ENCODE measurements at places on chromosomes 12 and 14. TPM values are rescaled to one million over a fixed set of nuclear protein-coding genes. Genes with fewer than 3 reads are reported as not detected.

GRCh38 chr14:26138764-26139445, 458.9 kb downstream of the NOVA1 start:
- H3K4me3 ChIP-seq = no peak overlapping the region
- no peaks in the 10 kb centered on the region for H3K36me3 ChIP-seq
- H3K27me3 ChIP-seq = no peaks in the 10 kb centered on the region
- no peak for DNase-seq
- H3K27ac ChIP-seq = no peak overlapping the region

The SCNN1A gene
- total RNA-seq = 20.3 TPM

DNA sequence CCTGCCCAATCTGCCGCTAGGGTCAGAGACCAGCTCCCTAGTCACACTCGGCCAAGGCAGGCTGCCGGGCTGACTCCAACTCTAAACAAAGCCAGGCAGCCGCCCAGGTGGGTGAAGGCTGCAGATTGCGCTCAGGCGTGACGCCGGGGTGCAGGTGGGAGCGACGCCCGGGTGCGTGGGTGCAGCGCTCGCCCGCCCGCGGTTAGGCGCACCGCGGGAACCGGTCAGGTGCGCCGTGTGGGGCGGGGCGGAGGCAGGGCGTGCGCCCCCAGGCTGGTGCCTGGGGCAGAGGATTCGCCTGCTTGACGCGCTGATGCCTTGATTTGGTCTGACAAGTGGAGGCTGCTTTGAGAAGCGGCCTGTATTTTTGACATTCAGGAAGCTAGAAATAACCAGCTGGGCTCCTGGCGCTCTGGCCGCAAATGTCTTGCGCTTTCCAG, 126.7 kb upstream of the HIF1A start:
- peaks cover 42% of the 10 kb centered on the region for H3K4me1 ChIP-seq
- DNase-seq = no peak
- H3K27me3 ChIP-seq = peaks cover 2% of the 10 kb centered on the region
- H3K27ac ChIP-seq = no peak overlapping the region

The HHIPL1 gene
- 4.7 TPM for total RNA-seq

The ANO2 gene
- total RNA-seq = 7.6 TPM

- no peaks in the 10 kb centered on the region for H3K27me3 ChIP-seq
- no peaks in the 10 kb centered on the region for H3K36me3 ChIP-seq
- H3K4me1 ChIP-seq = peaks cover 62% of the 10 kb centered on the region
- no peak for DNase-seq
Measured at GRCh38 chr12:115375186-115375991, 691.4 kb upstream of the TBX3 start.

- H3K36me3 ChIP-seq = no peaks in the 10 kb centered on the region
- no peak overlapping the region for H3K4me3 ChIP-seq
- no peak overlapping the region for H3K27ac ChIP-seq
- peaks cover 28% of the 10 kb centered on the region for H3K27me3 ChIP-seq
Measured at GRCh38 chr12:107598906-107599305, 86.7 kb upstream of the PWP1 start.

DNA sequence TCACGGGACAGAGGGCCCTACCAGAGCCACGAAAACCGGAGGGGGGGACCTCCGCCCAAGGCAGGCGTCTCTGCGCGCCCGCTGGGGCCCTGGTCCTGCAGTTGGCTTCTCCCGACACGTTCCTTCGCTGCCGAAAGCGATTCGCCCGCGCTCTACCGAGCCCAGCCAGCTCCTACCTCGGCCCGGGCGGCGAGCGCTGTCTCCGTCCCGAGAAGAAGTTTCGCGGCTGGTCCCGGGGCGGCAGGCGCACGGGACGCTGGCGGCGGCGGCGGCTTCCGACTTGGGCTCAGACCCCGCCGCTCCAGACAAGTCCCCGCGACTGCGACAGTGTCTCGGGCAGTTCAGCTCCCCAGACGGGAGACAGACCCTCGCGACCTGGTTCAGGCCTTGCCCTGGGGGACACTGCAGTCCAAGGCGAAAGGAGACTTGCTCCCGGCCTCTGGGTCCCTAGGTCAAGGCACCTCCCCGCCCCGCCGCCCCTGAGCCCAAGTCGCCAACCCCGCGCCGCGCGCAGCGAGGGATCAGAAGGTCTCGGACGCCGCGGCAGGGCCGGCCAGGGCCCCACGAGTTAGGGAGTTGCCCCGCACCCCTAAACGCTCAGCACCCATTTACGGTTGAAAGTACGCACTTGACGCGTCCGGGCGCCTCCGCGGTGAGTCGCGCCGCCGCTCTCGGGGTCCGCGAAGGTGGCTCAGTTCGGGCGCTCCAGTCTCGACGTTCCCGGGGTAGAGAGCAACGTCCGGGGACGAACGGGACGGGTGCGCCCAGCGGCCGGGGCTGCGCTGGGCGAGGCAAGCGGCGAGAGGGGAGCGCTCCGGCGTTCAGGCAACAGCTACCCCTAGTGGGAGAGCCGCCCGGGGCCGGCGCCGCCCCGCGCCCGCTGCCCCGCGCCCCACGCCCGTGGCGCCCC, 1.4 kb upstream of the DIO3 start:
- peak overlapping the region; percentile 52 for H3K4me3 ChIP-seq
- H3K4me1 ChIP-seq = peaks cover 9% of the 10 kb centered on the region

GRCh38 chr12:41304526-41304925, 116.4 kb downstream of the PDZRN4 start:
- peaks cover 24% of the 10 kb centered on the region for H3K4me1 ChIP-seq
- H3K36me3 ChIP-seq = no peaks in the 10 kb centered on the region
- no peak overlapping the region for H3K4me3 ChIP-seq
- no peak overlapping the region for H3K27ac ChIP-seq

DNA sequence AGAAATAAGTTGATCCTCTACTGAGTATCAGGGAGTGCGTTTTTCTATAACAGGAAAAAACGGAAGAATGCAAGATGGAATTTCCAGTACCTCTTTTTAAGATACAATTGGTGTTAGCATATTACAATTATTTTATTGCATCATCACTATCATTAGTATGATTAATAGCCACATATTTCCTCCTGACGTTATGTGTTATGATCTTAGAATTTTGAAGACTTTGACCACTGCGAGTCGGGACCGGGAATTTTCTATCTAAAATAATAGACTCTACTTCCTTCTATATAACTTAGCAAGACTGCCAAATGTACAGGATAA, 679 bp upstream of the SAV1 start:
- no peak overlapping the region for H3K4me3 ChIP-seq
- DNase-seq = no peak
- H3K36me3 ChIP-seq = peaks cover 5% of the 10 kb centered on the region
- no peak overlapping the region for H3K27ac ChIP-seq
- peaks cover 14% of the 10 kb centered on the region for H3K4me1 ChIP-seq

The EXD2 gene
- total RNA-seq = 29.8 TPM

GRCh38 chr12:50642761-50643160, 121.1 kb upstream of the ATF1 start:
- H3K36me3 ChIP-seq = no peaks in the 10 kb centered on the region
- no peaks in the 10 kb centered on the region for H3K27me3 ChIP-seq
- H3K4me3 ChIP-seq = no peak overlapping the region
- peaks cover 30% of the 10 kb centered on the region for H3K4me1 ChIP-seq
- H3K27ac ChIP-seq = peak overlapping the region; percentile 84
- DNase-seq = no peak

DNA sequence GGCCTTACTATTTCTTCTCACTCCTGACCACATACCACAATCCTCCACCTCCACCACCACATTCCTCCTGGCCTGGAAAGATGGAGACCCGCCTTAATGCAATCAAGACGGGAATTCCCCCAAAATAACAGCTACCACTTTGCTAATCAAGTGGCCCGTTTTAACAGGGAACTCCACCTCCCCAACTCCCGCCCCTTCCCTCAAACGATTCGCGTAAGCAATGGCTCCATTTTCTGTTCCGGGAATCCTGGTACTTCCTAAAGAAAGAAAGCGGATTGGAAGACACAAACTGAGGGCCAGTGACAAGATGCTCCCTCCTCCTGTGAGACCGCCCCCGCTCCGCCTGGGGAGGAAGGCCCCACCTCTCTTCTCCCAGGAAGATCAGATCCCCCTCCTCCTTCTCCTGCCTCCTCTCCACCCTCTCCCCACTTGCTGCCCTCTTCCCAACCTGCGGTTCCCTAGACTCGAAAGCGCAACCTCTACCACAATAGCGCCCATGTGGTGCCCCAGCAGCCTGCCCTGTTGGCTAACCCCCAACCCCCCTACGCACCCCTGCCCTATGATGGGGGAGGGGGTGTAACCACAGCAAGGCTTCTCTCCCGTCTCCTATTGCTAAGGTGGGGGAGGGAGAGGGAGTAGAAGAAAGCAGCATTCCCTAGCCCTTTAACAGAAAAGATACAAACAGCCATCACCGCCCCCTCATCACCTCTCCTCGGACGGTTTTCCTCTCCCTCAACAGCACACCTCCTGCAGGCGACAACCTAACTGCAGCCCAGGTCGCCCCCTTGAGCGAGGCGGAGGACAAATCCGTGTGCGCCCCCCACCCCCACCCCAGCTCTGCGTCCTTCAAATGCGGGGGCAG, 777 bp downstream of the ARF3 start:
- peak overlapping the region; percentile 98 for H3K27ac ChIP-seq
- H3K4me1 ChIP-seq = peaks cover 17% of the 10 kb centered on the region
- H3K27me3 ChIP-seq = peaks cover 7% of the 10 kb centered on the region
- peak; percentile 68 for DNase-seq

The CD9 gene
- 20.0 TPM for total RNA-seq

The NR2C1 gene
- total RNA-seq = 53.9 TPM

DNA sequence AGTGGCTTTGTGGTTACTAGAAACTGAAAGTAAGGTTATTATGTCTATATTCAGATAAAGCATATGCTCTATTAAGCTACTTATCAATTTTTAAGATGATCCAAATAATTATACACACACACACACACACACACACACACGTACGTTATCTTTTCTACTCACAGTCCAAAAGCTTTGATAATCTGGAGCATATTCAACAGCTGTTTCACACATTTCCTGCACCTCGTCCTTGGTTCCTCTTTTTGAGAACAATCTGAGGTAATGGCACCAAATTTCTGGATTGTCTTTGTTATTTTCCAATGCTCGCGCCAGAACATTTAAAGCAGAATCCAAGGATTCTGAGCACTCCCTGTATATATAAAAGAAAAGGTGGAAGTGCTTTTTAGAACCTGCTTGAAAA, 37.5 kb downstream of the ZFC3H1 start:
- DNase-seq = no peak
- H3K27ac ChIP-seq = peak overlapping the region; percentile 67
- peaks cover 40% of the 10 kb centered on the region for H3K36me3 ChIP-seq

GRCh38 chr12:28268608-28269229, 78.5 kb downstream of the CCDC91 start:
- no peak overlapping the region for H3K4me3 ChIP-seq
- H3K27me3 ChIP-seq = no peaks in the 10 kb centered on the region
- H3K36me3 ChIP-seq = peaks cover 33% of the 10 kb centered on the region

The GAS2L3 gene
- total RNA-seq = 17.5 TPM

The HRK gene
- 4.3 TPM for total RNA-seq

DNA sequence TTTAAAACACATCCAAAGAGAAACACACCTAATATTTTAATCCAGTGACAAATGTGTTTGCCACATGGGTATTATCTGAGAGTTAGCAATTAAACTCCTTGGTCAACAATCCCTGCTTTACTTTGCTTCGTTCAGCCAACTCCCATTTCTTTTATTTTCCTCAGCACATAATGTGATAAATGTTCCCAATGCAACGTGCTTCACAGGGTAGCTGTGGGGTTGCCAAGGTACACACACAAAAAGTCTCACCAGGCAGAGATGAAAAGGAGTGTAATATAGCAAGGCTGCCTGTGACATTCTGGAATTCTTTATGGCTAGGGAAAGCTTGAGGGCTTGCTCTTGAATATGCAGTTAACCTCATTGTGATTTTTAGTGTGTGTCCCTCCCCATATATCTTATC, 208.0 kb upstream of the DIO2 start:
- H3K27ac ChIP-seq = no peak overlapping the region
- no peaks in the 10 kb centered on the region for H3K27me3 ChIP-seq
- no peaks in the 10 kb centered on the region for H3K36me3 ChIP-seq
- no peaks in the 10 kb centered on the region for H3K4me1 ChIP-seq
- H3K4me3 ChIP-seq = no peak overlapping the region
- no peak for DNase-seq
